ENCODE measurements at places on chromosomes 11 and 22.

DNA sequence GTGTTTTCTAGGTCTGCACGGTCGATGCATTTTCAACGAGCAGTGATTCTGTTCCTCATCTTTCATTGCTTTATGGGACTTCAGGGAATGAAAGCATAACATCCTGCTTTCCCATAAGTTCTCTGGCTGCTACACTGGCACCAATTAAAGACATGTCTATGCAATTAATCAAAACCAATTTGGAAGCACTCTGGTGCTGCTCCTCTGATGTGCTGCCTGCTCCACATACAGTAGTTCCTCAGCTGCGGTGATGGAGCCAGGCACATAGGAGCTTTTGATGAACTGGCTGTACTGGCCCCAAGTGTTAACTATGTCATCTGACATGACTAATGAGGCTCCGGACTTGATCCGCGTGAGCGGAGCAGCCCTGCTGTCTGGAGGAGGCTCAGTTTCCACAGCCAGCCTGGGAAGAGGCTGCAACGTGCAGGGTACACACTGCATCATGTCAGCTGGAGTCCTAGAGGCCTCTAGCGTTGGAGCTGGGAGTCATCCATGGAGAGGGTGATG lies 29.8 kb downstream of the GVQW3 start:
- DNase-seq = no peak

- no peak for DNase-seq
These were observed 8.0 kb downstream of the MRTFA start for GRCh38 chr22:40628354-40629042.

GRCh38 chr11:126355926-126356897 lies 726 bp downstream of the ST3GAL4 start:
- DNase-seq = no peak

- no peak for DNase-seq
These were observed 86.8 kb downstream of the TEAD1 start for GRCh38 chr11:12761029-12761428.

DNA sequence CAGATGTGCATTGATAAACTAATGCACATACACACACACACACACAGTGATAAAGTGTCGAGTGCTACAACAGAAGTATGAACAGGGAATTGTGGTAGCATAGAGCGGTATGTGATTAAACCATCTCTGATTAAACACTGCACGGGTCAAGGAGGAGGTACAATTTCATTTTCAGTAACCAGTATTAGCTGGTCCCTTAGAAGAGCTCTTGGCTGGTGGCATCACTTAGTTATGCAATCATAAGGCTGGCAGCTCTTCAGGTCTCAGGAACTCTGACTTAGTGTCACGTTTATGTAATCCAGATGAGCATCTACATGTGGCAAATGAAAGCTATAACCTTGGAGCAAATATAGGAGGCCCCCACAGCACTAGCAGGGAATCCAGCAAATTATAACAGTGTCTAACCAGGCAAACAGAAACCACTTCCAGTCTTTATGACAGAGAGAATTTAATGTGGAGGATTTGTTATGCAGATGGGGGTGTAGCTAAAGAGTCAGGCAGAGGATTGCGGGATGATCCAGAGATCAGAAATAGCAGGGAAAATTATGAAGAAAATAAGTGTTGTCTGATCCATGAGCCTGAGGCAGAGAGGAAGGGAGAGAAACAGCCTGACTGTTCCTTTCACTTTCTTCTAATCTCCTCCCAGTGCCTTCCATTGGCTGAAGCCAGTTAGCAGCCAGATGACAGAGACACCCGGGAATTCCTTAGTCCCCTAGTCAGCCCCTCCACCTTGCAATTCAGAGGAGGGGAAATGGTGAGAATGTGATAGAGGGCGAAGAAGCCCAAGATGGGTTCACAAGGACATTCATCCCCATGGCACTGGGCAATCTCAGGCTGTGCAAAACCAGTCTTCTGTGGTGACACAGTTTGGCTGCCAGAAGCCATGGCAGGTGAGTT lies 533.1 kb upstream of the TENM4 start:
- DNase-seq = peak; percentile 93

- DNase-seq = no peak
These were observed 49.9 kb downstream of the STIM1 start for GRCh38 chr11:3905080-3905953.

- no peak for DNase-seq
These were observed 972 bp upstream of the TSSC4 start for GRCh38 chr11:2399488-2400068.

DNA sequence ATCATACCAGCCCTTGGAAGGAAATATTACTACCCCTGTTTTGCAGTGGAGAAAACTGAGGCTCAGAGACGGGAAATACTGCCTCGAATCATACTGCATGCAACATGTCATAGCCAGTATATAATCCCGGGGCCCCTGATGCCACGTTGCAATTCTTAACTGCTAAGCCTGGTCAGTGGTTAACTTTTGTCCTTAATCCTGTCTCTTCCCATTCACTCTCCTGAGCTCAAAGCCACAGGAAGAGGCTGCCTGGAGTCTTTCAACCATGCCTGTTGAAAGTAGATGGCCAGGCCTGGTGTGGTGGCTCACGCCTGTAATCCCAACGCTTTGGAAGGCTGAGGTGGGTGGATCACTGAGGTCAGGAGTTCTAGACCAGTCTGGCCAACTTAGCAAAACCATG lies 166.6 kb downstream of the MIAT start:
- DNase-seq = no peak

DNA sequence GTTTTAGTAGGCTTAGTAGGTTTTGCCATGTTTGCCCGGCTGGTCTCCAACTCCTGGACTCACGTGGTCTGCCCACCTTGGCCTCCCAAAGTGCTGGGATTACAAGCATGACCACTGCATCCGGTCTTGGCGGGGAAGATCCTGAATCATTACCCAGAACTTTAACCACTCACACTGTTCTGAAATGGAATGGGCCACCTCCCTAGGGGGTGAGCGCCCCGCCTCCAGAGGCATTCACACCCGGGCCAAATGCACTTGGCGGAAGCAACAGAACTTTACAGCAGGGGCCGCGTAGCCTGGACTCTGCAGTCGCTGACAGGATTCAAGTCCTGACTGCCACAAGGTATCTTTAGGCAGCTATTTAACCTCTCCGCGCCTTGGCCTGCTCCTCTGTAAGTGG lies 5.4 kb downstream of the CCDC86 start:
- DNase-seq = no peak

- no peak for DNase-seq
These were observed 47.1 kb downstream of the ADAMTS8 start for GRCh38 chr11:130381317-130381716.

DNA sequence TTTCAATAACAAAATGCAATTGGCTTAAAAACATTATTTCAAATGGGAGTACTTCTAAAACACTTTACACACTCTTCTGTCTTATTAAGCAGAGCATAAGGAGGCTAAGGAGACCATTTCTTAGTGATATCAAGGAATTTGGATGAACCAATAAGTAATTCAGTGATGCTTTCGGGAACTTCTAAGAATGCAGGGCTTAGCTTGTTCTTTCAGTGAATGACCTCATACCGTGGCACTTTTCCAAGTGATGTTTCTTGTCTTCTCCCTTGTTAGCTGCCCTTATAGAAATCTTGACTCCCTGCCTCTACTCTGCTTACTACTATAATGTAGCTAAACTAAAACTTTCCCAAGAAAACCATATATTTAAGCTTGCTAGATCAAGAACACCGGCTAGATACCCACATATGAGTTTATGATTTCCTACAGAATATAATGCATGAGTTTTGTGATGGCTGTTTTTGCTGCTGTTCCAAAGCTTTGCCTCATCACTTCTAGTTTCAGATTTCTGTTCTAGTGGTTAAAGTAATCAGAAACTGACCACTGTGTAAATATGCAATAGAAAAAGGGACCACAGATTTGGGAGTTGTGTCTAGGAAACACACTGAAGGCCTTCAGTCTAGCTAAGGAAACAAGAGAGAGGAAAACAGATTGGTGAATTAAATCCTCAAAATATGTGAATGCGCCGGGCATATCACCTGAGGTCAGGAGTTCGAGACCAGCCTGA lies 37.5 kb upstream of the STK33 start:
- DNase-seq = no peak

DNA sequence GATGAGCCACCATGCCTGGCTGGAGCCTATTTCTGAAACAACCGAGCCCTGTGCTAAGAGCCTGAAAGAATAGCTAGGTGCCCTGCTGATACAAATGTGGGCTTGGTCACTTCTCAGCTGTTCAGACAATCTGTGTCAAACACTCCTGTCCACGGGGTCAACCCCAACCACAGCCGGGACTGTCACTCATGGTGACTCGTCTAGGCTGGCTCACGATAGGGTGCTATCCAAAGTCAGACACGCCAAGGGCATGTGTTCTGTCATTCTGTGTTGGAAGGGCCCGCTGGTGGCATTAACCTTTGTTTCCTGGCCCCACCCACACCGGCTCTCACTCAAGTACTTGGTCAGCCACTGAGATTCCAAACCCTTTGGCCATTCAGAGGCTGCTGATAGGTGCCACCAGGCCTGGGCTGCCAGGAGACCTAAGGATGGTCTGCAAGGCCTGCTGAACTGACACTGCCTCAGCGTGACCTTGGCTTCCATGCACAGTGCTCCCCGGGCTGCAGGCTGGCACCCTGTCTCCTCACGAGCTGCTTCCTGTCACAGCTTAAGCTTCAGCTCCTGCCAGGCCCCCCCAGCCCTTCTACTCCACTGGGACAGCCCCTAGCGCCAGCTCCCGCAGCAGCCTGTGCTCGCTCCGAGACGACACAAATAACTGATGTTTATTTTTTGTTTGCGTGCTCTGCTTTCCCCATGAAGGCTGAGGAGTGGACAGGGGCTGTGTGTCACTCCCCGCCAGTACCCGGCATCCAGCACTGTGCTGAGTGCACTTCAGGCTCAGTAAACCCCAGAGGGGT lies 14.2 kb upstream of the CDC42BPG start:
- no peak for DNase-seq

- DNase-seq = peak; percentile 96
These were observed 77.8 kb downstream of the UBASH3B start for GRCh38 chr11:122733318-122733717.

DNA sequence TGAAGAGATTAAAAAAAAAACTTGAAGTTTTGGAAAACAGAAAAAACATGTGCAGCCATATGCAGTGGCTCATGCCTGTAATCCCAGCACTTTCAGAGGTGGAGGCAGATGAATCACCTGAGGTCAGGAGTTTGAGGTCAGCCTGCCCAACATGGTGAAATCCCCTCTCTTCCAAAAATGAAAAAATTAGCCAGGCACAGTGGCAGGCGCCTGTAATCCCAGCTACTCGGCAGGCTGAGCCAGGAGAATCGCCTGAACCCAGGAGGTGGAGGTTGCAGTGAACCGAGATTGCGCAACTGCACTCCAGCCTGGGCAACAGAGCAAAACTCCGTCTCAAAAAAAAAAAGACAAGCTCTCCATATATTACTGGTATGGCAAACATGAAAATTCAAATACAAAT lies 7.6 kb downstream of the DLG2 start:
- DNase-seq = no peak

DNA sequence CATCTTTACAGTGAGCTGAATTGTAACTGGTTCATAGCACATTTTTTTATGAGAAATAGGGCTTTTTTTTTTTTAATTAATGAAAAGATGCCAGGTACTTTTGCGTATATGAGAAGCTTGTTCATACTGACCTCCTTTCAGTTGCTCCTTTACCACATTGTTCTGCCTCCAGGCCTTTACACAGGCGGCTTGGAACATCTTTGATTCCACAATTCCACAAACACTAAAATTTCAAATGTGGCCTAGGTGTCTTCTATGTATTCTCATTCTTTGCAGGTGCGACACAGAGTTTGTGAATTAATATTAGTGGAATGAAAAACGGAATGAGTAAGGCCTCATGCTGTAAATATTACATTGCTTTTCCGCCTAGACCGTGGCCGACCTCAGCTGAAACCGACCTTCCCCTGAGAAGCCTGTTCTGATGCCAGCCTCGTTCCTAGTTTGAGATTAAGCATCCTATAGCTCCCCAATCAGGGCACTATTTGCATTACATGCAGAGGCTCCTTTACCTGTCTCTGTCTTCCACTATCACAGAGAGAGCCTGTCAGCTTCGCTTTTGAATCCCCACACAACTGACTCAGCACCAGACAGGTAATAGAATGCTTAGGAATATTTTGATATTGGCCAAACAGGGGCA lies 125.8 kb downstream of the LDLRAD3 start:
- no peak for DNase-seq

DNA sequence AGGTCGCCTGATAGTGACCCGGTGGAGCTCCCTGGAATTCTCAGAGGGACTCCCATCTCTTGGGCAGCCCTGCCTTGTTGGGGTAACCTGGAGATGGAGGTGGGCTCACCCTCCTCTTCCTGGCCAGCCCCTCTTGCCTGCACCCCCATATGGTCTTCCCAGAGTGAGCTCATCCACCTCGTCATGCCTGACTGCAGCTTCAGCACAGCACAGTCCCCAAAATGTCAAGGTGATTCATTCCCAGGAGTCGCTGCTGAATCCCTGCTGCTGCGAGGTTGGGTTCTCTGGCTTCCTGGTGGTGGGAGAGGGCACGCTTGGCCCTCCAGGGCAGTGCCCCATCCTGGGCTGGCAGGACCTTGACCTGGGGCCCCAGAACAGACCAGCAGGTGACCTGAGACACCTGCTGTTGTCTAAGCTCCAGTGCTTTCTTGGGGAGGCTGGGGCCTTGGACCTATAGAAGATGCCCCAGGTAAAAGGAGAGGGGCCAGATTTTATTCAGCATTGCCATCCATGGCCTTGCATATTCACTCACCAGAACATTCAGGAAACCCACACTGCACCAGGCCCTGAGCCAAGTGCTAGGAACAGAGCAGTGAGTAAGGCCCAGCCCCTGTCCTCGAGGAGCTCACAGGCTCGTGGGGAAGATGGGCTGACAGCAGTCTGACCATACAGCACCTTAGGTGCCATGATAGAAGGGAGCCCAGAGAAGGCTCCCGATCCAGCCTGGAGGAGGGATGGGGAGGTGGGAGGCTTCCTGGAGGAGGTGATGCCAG lies 72.9 kb downstream of the CACNA1I start:
- no peak for DNase-seq

DNA sequence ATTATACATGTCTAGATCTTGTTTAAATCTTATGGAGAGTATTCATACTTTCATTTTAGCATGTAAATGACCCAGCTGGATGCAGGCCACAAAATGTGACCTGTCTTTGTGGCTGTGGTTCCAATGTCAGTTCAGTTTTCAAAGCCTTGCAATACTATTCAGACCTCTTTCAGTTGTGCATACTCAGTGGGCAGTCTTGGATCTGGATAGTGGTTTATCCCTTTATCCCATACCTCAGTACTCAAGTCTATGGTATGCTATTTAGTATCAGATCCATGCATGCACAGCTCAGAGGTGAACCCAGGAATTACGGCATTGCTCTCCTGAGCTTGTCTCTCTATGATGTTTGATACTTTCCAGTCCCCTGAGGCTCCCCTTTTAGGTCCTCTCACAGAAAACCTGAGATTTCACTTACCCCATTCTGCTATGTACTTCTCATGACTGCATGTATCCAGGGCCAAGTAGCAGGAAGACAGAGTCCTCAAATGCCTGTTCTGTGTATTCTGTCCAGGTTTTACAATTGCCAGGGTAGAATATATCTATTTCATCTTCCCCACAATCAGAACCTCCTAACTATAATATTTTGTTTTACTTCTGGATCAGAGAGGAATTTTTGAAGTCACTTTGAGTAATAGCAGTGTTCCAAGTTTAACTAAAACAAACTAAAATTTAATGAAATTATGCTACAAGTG lies 6.9 kb upstream of the P4HA3 start:
- DNase-seq = no peak

All from NCI-H2029 treated with DMSO at 0.1 percent for 48 hours (cell line).